ENCODE measurements at places on chromosomes 3 and 15.

DNA sequence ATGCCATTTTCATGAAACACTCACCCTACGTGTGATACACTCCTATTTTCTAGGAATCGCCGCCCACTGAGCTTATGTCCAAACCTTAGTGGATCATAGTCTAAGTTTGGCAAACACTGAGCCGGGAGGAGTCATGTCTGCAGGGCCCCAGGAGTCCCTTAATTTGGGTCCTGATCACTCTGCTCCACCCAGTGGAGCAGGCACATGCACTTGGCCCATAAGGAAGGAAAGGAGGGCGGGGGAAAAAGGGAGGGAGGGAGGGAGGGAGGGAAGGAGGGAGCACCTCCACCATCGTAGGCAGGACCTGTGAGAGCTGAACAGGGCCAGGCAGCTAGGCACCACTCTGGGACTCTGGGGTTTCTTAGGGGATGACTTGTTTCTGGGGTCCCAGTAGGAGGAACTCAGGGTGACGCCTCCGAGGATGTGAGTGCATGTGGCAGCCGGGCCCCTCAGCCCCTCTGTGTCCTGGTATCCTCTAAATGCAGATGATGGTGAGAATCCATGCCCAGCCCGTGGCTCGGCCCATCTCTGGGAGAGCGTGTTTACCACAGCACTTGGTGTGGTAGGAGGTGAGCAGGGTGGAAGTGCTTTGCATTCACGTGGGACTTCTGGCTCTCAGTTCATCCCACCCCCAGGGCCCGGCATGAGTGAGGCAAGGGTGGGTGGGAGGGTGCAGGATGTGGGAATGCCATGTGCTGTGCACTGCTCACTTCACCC lies 109.4 kb downstream of the KLF13 start:
- DNase-seq = peak; percentile 6

DNA sequence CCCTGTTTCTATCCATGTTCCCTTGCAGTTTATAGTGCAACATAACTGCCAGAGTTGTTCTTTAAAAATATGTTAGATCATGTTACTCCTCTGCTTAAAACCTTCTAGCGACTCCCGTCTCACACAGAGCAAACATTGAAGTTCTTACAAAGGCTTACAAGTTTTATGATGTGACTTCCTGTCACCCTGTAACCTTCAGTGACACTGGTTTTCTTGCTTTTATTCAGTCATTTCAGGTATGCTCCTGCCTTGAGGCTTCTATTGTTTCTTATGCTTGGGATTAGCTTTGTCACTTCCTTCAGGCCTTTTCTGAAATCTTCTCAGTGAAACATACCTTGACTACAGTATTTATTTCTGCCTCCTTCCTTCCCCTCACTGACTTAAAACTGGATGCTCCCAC lies 252.1 kb downstream of the DOCK3 start:
- DNase-seq = no peak

DNA sequence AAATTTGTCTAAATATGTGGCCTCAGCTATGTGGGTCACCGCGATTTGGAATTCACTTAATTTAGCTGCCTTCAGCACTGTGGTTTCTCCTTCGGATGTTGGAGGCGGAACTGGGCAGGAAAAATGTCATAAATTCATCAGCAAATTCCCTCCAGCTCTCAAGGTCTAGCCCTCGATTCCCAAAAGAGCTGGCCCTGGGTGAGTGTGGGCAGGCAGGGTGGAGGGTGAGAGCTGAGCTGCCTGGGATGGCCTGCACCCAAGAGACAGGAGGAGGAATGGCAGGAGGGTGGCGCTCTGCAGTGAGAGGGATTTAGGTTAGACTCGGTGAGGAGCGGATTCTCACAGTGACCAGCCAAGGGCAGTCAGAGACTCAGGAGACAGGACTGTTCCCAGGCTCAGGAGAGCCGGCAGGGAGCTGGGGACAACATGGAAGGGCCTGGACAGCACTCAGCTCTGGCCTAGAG lies 57.1 kb downstream of the FEM1B start:
- DNase-seq = no peak

GRCh38 chr3:23809294-23809693 lies 3.5 kb downstream of the UBE2E1 start:
- DNase-seq = no peak

GRCh38 chr3:121989943-121990342 lies 32.1 kb downstream of the ILDR1 start:
- DNase-seq = no peak

GRCh38 chr15:77611767-77612166 lies 20.9 kb downstream of the LINGO1 start:
- no peak for DNase-seq

DNA sequence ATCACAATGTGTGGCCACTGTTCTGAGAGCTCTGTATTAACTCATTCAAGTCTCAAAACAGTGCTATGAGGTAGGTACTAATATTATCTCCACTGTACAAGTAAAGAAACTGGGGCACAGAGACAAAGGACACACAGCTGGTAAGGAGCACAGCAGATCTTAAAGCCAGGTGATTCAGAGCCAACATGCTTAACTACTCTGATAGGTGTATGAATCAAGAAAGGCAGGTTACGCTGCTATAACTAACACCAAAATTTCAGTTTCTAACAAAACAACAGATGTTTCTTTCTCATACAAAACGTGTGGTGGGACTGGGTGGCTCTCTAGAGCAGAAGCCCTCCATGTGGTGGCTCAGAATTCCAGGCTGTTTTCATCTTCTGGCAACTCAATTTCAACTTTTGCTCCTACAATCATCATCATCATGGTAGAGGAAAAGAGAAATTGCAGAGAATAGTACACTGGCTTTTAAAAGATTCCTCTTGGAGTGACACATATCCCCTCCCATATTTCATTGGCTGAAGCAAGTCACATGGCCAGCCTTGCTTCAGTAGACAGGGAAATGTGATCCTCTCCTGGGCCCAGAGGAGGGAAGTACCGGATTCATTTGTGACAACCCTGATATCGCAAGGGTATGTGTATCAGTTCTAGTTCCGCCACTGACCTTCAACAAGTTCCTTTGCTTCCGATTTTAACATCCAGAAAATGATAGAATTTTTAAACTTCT lies 126.2 kb upstream of the PTX3 start:
- no peak for DNase-seq

DNA sequence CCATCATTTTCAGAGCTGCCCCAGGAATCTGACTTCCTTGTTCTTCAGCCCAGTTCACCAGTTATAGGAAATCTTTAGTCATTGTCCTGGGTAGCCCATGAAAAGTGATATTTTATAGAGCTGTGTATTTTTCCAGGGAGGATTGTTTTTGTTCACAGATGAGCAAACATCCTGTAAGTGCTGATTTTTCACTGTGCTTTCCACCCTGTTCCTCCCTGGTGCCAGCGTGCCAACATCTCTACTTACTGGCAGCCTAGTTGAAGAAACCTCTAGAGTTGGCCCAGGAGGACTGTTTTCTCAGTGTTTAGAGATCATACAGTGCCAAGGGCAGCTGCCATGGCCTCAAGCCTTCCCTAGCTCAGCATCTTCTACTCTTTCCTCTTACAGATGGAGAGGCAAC lies 41.3 kb downstream of the ST6GAL1 start:
- DNase-seq = no peak

DNA sequence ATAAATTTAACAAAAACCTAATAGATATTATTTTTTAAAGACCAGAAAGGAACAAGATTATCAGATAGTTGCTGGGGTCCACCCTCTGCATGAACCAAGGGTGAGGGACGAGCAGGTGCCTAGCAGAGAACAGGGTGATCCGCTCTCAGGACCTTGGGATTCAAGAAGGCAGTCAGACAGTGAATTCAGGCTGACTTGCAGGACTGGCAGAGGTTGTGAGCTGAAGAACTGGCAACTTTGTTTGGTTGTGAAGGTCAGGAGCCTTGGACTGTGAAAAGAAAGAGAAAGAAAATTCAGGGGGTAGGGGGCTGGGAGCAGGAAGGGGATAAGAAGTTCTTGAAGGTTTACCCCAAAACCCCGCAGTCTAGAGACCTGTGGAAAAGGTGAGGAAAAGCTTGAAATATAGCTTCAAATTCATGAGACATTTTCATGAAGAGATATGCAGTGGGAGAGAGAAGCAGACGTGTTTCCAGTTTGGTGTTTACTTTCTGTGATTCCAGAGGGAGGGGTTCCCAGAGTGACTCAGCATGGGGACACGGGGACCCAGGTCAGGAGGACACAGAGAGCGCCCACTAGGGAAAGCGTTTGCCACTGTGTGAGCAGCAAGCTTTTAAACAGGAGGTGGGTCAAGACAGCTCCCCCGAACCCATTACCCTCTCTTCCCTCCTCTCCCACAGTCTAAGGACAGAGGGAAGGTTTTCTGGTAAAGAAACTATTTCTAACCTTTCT lies 217.2 kb upstream of the UMPS start:
- no peak for DNase-seq

- no peak for DNase-seq
These were observed 1331.4 kb downstream of the NSUN3 start for GRCh38 chr3:95394286-95394685.

- no peak for DNase-seq
These were observed 5.2 kb downstream of the GCSAM start for GRCh38 chr3:112127522-112128494.

DNA sequence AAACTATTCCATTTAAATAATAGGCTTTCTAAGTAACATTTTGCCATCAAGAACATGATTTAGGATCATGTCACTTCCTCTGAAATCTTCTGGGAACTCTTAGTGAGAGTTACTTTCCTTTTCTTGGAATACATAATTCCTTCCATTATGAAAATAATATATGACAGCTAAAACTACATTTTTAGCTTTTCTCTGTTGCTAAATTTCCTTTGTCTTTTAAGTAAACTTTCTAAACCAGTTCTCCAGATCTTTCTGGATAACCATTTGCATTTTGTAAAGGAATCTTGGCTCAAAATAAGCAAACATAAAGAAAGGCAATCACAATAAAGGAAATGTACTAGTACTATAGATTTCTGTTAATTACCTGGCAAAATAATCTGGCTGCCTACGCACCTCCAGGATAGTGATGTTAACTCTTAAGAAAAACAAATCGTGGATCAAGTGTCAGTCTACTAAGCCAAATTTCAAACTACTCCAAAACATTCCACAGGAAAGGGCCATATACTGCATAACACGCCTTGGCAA lies 165.7 kb downstream of the ZNF385D start:
- no peak for DNase-seq

Measured in T-cell (primary cell).